ENCODE measurements at places on chromosomes 4 and X.

GRCh38 chr4:74757136-74757535 lies 37.2 kb downstream of the BTC start:
- no peak for DNase-seq

DNA sequence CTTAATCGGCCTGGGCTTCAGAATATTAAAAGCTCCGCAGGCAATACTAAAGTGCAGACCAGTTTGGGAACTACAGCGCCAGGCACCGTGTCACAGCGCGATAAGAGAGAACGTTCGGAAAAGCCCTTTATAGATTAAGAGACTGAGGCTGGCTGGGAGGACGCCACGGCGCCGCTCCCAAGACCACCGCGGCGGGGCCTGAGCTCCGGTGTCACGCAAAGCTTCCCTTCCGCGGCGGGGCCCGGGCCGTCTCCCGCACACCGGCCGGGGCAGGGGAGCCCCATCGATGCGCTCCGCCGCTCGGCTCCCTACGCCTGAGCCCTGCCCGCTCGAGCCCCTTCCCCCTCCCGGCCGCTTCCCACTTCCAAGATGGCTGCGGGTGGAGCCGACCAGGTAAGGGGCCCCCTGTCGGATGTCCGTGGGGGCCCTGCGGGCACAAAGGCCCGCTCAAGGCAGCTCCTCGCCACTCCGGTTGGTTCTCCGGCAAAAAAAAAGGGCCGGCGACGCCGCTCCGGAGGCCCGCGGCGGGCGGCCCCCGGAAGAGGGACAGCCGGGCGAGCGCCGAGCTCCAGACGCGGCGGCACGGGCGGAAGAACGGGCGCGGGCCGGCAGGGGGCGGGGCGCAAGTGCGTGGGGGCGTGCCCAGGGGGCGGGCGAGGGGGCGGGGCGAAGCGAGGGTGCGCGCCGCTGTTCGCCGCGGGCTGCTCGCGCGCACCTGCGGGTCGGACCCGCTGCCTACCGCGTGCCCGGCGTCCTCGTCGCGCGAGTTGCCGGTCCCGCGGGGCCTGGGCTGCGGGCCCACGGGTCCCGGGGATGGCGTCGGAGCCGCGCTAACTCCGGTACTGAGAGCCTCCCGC lies at the start of gene TBC1D14:
TBC1D14 (plus strand) TSS at position 714 of the 857 bp plus-strand sequence. CDS start 13,564 bp downstream, outside the sequence.
- DNase-seq = peak; percentile 94

DNA sequence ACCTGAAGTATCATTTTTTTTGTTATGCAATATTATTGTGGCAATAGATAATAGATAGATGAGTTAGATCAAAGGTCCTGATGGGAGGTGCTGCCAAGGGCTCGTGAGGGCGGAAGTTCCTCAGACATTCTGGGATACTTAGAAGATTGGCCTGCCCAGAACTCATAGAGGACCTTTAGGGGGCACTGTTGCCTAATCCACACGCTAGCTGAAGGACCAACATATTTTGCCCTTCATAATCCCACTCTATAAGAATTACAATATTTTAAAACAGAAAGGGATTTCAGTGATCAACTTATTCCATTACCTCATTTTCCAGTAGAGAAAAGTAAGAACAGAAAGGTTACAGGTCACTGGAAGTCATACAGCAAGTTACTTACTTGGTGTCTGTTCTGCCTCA lies 22.9 kb upstream of the COX7B2 start:
- DNase-seq = peak; percentile 61

DNA sequence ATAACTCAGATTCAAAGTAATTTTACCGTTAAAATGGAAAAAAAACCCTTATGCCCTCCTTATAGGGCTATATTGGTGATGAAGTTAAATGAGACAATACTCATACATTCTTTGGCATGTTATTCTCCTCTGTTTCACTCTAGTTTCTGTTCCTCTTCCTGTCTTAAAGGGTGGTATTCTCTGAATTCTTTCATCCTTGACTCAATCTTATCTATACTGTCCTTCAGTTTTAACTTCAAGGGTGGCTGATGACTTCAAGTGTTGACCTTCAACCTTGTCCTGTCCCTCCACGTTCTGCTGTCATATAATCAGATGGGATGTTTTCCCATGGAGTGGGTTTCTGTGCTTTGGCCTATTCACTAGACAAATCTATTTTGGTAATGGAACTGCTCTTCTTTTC lies 44.0 kb downstream of the ZNF518B start:
- no peak for DNase-seq

DNA sequence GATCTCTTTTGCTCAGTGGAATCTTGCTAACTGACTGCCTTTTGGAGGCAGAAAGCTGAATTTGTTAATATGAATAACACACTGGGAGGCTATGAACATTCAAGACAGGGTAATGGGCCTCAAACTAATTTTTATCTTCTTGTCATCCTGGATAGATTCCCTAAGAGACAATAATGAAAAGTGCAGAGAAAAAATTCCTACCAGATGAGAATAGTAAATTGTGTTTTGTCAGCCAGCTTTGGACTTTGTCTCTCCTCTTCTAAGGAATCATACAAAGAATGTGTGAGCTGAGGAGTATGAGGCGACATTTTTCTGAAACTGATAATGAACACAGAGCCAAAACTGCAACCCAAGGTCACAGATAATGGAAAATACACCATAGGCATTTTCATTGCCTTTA lies 649.3 kb downstream of the IQCM start:
- no peak for DNase-seq

- no peak for DNase-seq
These were observed 45.1 kb downstream of the NR3C2 start for GRCh38 chr4:148396986-148397673.

- DNase-seq = no peak
These were observed 185.6 kb downstream of the IQCM start for GRCh38 chr4:149630064-149630463.

- no peak for DNase-seq
These were observed 106.3 kb downstream of the REPS2 start for GRCh38 chrX:17052793-17053192.

DNA sequence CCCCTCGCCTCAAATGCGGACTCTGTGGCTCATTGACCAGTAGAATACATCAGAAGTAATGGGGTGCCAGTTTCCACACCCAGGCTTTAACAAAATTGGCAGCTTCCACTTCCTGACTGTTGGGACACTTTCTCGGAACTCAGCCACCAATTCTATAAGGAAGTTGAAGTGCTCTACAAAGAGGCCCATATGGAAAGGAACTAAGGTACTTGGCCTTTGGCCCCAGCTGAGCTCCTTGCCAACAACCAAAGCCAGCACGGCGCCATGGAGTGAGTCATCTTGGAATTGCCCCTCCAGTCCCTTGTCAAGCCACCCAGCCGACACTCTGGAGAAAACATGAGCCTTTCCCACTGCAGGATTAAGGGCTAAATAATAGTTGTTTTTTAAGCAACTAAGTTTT lies 262.2 kb upstream of the INTU start:
- DNase-seq = no peak

DNA sequence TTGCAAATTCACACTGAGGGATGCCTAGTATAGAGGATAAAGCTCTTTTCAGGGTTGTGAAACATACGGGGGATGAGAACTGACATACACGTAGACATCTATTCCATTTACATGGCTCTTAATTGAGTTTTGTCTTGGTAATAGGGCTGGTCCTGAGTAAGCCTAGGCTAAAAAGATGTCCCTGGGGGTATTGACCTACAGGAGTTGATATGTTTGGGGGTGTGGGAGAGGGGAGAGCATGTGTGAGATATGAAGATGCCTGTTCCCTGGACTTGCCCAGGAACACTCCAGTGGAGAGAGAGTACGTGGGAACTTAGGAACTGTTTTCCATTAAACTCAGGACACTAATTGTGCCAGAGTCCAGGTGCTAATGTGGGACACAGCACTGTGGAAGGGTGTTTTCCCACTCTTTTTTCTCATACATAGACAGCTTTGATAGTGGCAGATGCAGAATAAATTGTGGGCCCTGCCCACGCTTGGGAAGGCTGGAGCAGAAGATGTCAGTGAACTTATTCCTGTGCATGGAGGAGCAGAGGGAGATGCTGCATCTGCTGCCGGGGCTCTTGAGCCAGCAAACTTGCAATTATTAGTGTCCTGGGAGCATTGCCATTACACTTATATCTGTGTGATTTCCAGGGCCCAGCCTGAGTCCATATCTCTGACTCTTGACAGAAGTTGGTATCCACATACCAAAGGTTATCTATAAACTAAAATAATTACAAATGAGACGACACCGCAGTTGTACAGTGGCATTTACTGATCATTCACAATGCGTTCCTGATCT lies 20.7 kb downstream of the SYNPO2 start:
- no peak for DNase-seq

GRCh38 chr4:175784986-175785525 lies 27.0 kb downstream of the GPM6A start:
- no peak for DNase-seq

DNA sequence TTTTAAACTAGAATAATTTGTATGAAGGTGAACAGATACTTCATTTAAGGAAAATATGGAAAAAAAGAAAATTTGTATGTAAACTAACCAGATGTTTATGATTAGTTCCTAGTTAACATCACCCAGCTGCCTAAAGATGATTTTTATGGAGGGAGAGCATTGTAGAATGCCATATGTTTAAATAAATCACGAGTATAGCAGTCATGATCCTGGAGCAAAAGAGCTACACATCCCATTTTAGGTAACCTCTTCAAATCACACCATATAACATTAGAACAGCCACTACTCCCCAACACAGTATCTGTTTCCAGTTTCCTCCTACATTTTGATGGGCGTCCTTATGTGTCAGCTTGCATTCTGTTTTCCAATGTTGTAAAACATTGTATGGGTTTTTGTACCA lies 571.9 kb upstream of the FAM241A start:
- no peak for DNase-seq

- no peak for DNase-seq
These were observed 2.8 kb downstream of the AMELX start for GRCh38 chrX:11296051-11296450.

- DNase-seq = no peak
These were observed 69.4 kb upstream of the ZNF518B start for GRCh38 chr4:10526429-10527222.

GRCh38 chrX:65681810-65682209 lies 14.4 kb downstream of the MSN start:
- no peak for DNase-seq

- DNase-seq = no peak
These were observed 8.0 kb downstream of the CFAP99 start for GRCh38 chr4:2426711-2427275.

GRCh38 chr4:39103291-39103690 lies 41.3 kb downstream of the KLHL5 start:
- peak; percentile 25 for DNase-seq

- no peak for DNase-seq
These were observed 115.3 kb downstream of the ATP8A1 start for GRCh38 chr4:42541647-42542046.

DNA sequence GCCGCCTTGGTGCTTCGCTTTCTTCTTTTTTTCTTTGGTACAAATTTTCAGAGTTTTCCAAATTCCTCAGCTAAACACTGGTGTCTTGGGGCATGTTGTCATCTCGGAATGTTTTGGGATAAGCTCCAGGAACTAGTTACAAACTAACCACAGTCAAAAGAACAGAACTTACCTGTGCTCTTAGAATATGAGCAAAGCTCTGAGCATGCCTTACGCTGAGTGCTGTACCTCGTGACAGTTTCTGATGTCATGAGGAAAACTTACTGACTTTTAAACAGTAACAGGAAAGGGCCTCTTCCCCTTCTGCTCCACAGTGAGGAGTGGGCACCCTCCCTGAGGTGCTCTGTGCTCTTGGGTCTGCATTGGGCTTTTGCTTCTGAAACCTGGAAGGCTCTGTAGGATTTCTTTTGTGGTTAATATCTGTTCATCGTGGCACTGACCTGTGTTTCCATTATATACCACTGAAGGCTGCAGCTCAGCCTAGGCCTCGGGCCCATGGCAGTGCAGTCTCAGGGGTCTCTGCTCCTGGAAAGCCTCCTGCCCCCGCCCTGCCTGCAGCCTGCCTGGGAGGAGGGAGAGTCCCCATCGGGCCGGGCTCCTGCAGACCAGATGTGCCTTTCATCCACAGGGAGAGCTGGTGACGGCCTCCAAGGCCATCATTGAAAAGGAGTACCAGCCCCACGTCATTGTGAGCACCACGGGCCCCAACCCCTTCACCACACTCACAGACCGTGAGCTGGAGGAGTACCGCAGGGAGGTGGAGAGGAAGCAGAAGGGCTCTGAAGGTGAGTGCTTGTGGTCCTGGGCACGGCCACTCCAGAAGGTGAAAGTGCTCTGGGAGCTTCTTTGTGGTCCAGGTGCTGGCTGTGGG lies 48.7 kb downstream of the NOP14 start:
- no peak for DNase-seq

DNA sequence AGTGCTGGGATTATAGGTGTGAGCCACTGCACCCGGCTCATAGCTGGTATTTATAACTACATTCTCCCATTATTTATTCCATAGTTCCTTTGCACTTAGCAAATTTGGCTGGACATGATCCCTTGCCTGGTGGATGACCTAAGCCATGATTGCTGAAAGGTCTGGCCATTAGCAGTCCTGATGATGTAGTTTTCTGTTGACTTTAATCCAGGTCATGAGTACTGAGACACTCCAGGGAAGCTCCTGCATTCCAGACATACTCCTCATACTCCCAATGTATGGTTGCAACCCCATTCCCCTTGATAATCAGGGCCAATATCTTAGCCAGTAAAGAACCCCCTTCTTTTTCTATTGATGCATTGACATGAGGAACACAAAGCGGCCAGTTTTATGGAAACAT lies 24.4 kb upstream of the MGST2 start:
- no peak for DNase-seq

GRCh38 chrX:123215397-123216089 lies 31.5 kb downstream of the GRIA3 start:
- DNase-seq = peak; percentile 2

- DNase-seq = no peak
These were observed 46.9 kb upstream of the SYTL5 start for GRCh38 chrX:37959212-37960021.

DNA sequence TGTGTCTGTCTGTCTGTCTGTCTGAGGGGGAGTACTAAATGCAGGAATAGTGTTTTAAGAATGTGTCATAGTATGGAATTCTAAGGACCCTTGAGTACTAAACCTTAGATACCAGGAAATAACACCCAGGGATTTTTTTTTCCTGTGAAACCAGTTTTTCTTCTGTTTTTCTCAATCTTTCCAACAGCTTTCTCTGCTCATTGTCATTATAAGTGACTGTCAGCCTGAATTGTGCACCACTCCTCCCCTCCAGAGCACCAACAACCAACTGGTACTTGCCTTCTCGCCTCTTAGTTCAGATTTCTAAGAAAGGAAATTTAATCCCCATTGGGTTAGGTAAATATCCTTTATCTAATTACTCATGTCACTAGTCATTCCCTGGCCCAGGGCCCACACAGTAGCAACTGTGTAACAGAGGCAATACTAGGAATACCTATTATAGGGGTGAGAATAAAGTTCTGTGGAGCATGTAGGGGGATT lies 320.6 kb downstream of the ADGRL3 start:
- DNase-seq = no peak

- no peak for DNase-seq
These were observed 76.9 kb upstream of the SCOC start for GRCh38 chr4:140296335-140297220.

Data from NB4 (cell line).